ENCODE measurements at places on chromosomes 2 and 18. TPM values are rescaled to one million over a fixed set of nuclear protein-coding genes. Genes with fewer than 3 reads are reported as not detected.

TUBA4B gene
- not detected for total RNA-seq

IL1RN gene
- not detected for total RNA-seq

ANKRD62 gene
- total RNA-seq: not detected

ZSWIM2 gene
- total RNA-seq: not detected

SLC66A3 gene
- 23.3 TPM for total RNA-seq

GCG gene
- not detected for total RNA-seq

SP110 gene
- 24.1 TPM for total RNA-seq

CRYGC gene
- not detected for total RNA-seq

TM4SF20 gene
- total RNA-seq: not detected

NXPH2 gene
- total RNA-seq: not detected

UBXN2A gene
- total RNA-seq: 18.9 TPM

IL1RL1 gene
- total RNA-seq: not detected

CDK15 gene
- total RNA-seq: 0.70 TPM

MC2R gene
- total RNA-seq: not detected

SLC9A2 gene
- total RNA-seq: not detected

STPG4 gene
- total RNA-seq: 0.37 TPM

ASTL gene
- not detected for total RNA-seq

TGIF1 gene
- total RNA-seq: 90.7 TPM

SERPINB11 gene
- total RNA-seq: not detected

EMX1 gene
- not detected for total RNA-seq

GCKR gene
- total RNA-seq: not detected

POLR1B gene
- total RNA-seq: 21.0 TPM

RAPH1 gene
- total RNA-seq: 38.6 TPM

C2orf78 gene
- total RNA-seq: not detected

SLC14A1 gene
- total RNA-seq: 0.24 TPM

PELI1 gene
- total RNA-seq: 30.2 TPM

OTOF gene
- not detected for total RNA-seq

PLCL1 gene
- 1.2 TPM for total RNA-seq

RAX gene
- total RNA-seq: not detected

CNDP1 gene
- total RNA-seq: not detected

DUSP19 gene
- total RNA-seq: 3.9 TPM

RUFY4 gene
- not detected for total RNA-seq

MROH2A gene
- not detected for total RNA-seq

SERPINB13 gene
- not detected for total RNA-seq

GPR17 gene
- not detected for total RNA-seq

OSBPL1A gene
- total RNA-seq: 29.7 TPM

CHCHD5 gene
- total RNA-seq: 31.4 TPM

TNFRSF11A gene
- total RNA-seq: not detected

TGFA gene
- not detected for total RNA-seq

CERKL gene
- not detected for total RNA-seq

Measured in osteocyte (in vitro differentiated cells).